HCT116 (cell line): ENCODE measurements at places on chromosomes 2 and 18. TPM values are rescaled to one million over a fixed set of nuclear protein-coding genes. Genes with fewer than 3 reads are reported as not detected.
A peak's percentile ranks its signal among the peaks of the same experiment; 100 is the strongest.

DNA sequence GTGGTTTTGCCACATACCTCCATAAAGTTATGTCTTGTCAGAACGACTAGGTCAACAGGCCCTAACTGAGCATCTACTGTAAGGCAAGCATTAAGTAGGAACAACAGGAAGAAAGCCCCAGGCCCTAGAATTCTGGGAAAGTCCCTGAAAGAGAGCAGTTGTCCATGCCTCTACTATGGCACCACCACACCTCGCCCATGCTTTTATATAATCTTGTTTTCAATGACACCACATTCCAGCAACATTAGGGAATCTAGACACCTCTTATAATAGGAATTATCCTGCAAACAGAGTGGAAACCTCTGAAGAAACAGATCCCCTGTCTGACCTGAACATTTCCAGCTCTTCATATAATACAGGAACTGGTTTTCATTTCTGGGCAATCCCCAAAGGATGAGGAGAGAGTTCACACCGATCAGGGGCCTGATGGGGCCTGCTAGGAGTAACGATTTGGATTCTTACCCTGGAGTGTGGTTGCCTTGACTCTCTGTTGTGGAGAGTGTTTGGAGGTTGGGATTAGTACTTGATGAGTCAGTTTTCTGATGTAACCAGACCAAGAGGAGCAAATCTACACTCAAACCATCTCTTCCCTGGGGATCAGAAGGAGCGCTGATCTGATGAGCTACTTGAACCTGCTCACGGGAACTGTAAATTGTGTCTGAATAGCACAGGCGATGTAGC, 31.9 kb upstream of the CEP68 start:
- no peaks in the 10 kb centered on the region for H3K4me1 ChIP-seq
- DNase-seq: peak; percentile 12
- no peaks in the 10 kb centered on the region for H3K36me3 ChIP-seq
- no peak overlapping the region for H3K4me3 ChIP-seq

GRCh38 chr18:2997429-2997828, 15.5 kb downstream of the LPIN2 start:
- H3K4me3 ChIP-seq: no peak overlapping the region
- no peak for DNase-seq
- H3K27ac ChIP-seq: no peak overlapping the region
- H3K4me1 ChIP-seq: 0 out of 2 replicates have a peak, but pooled peaks cover 4% of the 10 kb centered on the region

SRD5A2 gene
- not detected for total RNA-seq

DNA sequence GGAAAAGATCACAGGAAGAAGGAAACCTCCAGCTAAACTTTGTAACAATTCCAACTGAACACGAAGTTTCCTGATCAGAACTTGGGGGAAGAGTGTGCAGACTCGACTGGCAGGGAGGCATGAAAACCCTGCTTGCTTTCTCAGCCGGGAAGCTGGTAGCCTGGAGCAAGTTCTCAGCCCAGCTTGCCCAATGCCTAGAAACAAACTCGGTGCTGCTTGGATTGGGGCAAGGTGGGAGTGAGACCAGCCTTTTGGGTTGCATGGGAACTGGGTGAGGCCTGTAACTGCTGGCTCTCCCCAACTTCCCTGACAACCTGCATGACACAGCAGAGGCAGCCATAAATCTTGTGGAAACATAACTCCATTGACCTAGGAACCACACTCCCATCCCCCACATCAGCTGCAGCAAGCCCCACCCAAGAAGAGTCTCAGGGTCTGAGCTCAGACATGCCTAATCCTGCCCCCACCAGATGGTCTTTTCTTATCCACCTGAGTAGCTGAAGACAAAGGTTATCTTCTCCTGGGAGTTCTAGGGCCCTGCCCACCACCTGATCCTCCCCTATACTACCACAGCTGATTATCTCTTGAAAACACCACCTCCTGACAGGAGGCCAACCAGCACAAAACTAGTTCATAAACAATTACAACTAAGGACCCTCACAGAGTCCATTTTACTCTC, 1859.7 kb upstream of the CELF4 start:
- H3K4me3 ChIP-seq: no peak overlapping the region
- no peaks in the 10 kb centered on the region for H3K27me3 ChIP-seq
- H3K4me1 ChIP-seq: no peaks in the 10 kb centered on the region
- H3K27ac ChIP-seq: no peak overlapping the region
- H3K36me3 ChIP-seq: no peaks in the 10 kb centered on the region

EVA1A gene
- total RNA-seq: 2.8 TPM

GRCh38 chr2:239175181-239175580, 225.6 kb downstream of the HDAC4 start:
- no peak overlapping the region for H3K4me3 ChIP-seq
- H3K36me3 ChIP-seq: no peaks in the 10 kb centered on the region
- no peaks in the 10 kb centered on the region for H3K4me1 ChIP-seq
- DNase-seq: no peak
- H3K27ac ChIP-seq: no peak overlapping the region

DNA sequence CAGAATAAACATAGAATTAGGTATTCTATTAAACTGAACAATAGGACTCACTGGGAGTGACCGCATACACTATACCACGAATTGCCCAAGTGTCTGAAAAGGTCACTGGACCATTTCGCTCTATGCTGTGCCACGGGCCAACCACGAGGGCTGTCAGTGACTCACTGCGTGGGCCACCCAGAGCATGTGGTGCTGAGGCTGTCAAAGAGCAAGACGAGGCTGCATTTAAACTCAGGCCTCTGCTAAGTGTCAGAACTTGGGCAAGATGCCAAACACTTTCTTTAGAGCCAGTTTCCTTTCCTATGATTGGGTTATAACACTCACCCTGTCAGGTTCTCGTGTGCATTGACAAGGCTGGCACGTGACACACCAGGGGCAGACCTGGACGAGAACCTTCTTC, 97.5 kb downstream of the SH3YL1 start:
- no peaks in the 10 kb centered on the region for H3K27me3 ChIP-seq
- DNase-seq: no peak
- no peaks in the 10 kb centered on the region for H3K36me3 ChIP-seq
- H3K4me3 ChIP-seq: no peak overlapping the region

- no peaks in the 10 kb centered on the region for H3K4me1 ChIP-seq
- H3K36me3 ChIP-seq: no peaks in the 10 kb centered on the region
- no peak overlapping the region for H3K27ac ChIP-seq
- no peak for DNase-seq
These were observed 104.1 kb downstream of the PAX3 start for GRCh38 chr2:222194669-222195068.

GRCh38 chr2:128876986-128877983, 558.6 kb upstream of the HS6ST1 start:
- peaks cover 47% of the 10 kb centered on the region for H3K27me3 ChIP-seq
- no peak for DNase-seq
- H3K36me3 ChIP-seq: no peaks in the 10 kb centered on the region
- no peak overlapping the region for H3K27ac ChIP-seq
- no peaks in the 10 kb centered on the region for H3K4me1 ChIP-seq

DNA sequence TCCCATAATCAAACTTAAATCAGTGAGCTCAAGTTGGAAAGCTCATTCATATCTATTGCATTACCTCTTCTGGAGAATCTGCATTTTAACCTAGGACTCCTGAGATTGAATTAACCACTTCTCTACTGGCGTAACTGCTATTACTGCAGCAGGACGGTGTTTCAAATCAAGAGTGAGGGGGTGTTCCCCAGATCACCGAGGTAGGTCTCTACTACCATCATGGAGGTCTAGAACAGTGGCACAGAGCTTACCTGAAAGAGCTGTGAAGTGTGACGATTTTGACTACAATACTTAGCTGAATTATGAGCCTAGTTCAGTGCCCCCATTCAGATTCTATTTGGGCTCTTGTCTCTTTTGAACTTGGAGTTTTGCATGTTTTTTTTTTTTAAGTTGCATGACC, 119.5 kb downstream of the POLE4 start:
- no peak overlapping the region for H3K4me3 ChIP-seq
- H3K36me3 ChIP-seq: no peaks in the 10 kb centered on the region
- no peaks in the 10 kb centered on the region for H3K4me1 ChIP-seq
- no peak for DNase-seq
- peaks cover 13% of the 10 kb centered on the region; the same call in 1 of the 2 replicates for H3K27me3 ChIP-seq
